ENCODE measurements at places on chromosomes 2 and 18.

DNA sequence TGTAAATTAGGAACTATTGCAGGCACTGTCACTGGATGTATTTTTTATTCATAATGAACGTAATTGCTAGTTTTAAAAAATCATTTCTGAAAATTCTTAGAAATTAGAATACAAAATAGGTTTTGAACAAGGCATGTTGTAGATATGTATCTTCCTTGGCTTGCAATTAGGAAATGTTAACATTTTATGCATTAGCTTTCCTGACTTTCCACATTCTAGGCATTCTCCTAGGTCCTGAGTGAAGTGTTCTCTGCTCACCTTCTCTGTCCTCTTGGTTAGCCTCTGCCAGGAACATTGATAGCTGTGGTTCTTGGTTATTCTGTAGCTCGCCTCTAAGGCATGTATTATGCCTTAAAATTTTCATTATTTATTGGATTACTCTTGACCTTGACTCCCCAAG is 130.3 kb downstream of the FHOD3 start:
- H3K4me1 ChIP-seq: no peaks in the 10 kb centered on the region
- no peak for DNase-seq
- no peaks in the 10 kb centered on the region for H3K27me3 ChIP-seq
- H3K4me3 ChIP-seq: no peak overlapping the region
- H3K27ac ChIP-seq: no peak overlapping the region

DNA sequence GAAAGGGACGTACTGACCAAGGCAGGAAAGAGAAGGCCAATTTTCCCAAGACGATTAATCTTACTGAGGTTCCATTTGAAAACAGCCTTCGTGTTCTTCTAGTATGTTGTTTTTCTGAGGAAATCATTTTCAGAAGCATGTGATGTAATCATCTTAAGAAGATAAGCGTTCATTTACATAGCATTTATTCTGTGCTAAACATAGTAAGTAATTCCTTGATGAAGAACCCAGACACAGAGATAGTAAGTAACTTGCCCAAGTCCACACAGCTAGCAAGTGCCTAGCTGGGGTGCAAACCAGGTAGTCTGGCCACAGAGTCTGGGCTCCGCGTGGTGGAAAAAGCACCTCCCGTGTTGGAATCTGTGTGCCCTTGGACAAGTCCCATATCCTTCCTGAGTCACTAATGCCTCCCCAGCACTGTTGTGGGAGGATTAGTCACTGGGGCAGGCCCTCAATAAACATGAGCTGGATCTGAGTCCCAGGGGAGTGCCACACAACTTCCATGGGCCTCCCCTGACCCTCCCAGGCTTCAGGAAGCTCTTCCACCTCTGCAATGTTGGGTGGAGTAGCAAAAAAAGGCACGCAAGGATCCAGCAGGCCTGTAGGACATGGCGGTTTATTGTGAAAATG is 26.9 kb upstream of the ASAP2 start:
- H3K4me3 ChIP-seq: no peak overlapping the region
- DNase-seq: peak; percentile 30
- peak overlapping the region; percentile 68 for H3K27ac ChIP-seq

GRCh38 chr18:32803568-32803967 is 30.7 kb upstream of the KLHL14 start:
- no peak overlapping the region for H3K27ac ChIP-seq
- no peaks in the 10 kb centered on the region for H3K27me3 ChIP-seq
- no peaks in the 10 kb centered on the region for H3K36me3 ChIP-seq
- DNase-seq: no peak
- no peak overlapping the region for H3K4me3 ChIP-seq

DNA sequence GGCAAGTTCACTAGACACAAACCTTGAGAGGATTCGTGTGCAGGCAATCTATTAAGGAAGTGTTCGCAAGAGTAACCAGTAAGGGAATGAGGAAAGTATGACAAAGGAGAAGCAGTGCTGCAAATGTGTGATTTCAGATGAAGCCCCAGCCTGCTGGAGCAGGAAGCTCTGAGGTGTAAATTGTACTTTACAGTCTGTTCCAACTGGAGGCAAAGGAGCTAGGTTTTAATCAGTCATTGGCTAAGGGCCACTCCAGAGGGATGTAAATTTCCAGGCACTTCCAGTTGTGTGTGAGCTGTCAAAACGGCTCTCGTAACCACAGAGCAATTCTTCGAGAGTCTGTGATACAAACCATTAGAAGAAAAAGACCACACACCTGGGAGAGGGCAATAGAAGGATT is 359.5 kb upstream of the FAM98A start:
- H3K36me3 ChIP-seq: no peaks in the 10 kb centered on the region
- H3K27me3 ChIP-seq: no peaks in the 10 kb centered on the region
- no peak overlapping the region for H3K4me3 ChIP-seq
- no peak for DNase-seq
- no peaks in the 10 kb centered on the region for H3K4me1 ChIP-seq
- H3K27ac ChIP-seq: no peak overlapping the region

GRCh38 chr2:241309684-241310117 is 5.8 kb downstream of the HDLBP start:
- no peaks in the 10 kb centered on the region for H3K27me3 ChIP-seq
- H3K4me1 ChIP-seq: peaks cover 13% of the 10 kb centered on the region
- no peak overlapping the region for H3K4me3 ChIP-seq
- DNase-seq: no peak

GRCh38 chr2:177586154-177586553 is 193.6 kb downstream of the AGPS start:
- no peaks in the 10 kb centered on the region for H3K27me3 ChIP-seq
- H3K4me3 ChIP-seq: no peak overlapping the region
- no peaks in the 10 kb centered on the region for H3K4me1 ChIP-seq
- H3K27ac ChIP-seq: no peak overlapping the region
- no peak for DNase-seq
- no peaks in the 10 kb centered on the region for H3K36me3 ChIP-seq

DNA sequence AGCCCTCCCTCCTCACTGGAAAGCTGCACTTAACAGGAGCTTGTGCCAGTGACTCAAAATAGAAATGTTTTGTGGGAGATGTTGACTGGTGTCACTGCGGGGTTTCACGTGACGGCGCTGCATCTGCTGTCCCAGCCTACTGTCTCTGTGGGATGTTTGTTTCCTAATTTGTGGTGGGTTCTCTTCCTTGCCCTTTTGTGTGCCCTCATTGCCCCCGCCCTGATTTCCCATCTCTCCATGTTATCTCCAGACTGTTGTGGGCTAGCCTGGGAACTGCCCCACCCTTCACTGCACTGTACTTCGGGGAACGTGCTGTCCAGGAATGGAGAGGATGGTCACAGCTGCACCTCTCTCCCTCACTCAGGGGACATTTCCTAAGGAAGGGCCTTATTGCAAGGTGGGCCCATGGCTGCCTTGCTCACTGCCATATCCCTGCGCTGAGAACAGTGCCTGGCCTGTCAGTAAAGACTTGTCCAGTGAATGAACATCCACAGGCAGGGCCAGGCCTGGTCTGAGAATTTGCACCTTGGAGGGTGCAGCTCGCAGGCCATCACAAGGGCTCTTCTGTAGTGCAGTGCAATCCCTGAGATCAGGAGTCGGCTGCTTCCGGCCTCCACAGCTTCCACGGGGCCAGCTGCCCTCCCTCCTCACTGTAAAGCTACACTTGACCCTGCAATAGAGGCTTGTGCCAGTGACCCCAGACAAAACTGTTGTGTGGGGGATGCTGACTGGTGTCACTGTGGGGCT is 18.1 kb downstream of the ZAP70 start:
- no peaks in the 10 kb centered on the region for H3K36me3 ChIP-seq
- H3K27me3 ChIP-seq: no peaks in the 10 kb centered on the region
- H3K4me1 ChIP-seq: no peaks in the 10 kb centered on the region
- H3K27ac ChIP-seq: no peak overlapping the region

- H3K27ac ChIP-seq: no peak overlapping the region
- H3K36me3 ChIP-seq: no peaks in the 10 kb centered on the region
- no peak overlapping the region for H3K4me3 ChIP-seq
These were observed 59.7 kb upstream of the CYP26B1 start for GRCh38 chr2:72207334-72207733.

DNA sequence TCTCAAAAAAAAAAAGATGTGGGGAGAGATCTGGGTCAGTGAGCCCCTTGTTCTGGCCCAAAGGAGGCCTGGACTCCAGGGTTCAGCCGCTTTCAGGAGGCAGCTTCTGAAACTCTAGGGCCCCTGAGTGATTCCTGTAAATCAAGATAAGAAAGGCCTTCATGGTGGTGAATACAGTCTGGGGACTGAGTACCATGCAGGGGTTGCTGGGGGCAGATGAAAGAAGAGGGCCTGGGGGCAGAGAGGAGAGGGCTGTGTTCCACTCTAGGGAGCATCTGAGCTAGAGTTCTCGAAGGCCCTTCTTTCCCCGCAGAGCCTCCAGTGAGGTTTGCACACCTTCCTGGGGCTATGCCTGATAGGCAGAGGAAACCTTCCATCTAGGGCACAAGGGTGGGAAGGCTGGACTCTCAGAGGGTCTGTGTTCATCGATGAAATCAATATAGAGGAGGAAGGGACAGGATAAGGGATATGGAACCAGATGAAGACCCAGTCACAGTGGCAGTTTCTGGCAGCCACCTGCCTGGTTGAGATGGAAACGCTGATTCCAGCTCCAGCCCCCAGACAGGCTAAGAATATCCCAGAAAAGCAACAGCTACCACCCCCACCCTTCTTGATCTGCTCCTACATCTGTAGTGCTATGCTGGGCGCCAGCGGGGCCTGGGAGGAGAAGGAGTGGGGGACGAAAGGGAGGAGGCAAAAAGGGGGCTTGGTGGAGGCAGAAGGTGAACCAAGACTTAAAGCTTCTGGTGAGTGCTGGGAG is 4.7 kb upstream of the CDK5R2 start:
- no peaks in the 10 kb centered on the region for H3K27me3 ChIP-seq
- DNase-seq: no peak
- H3K36me3 ChIP-seq: no peaks in the 10 kb centered on the region
- H3K4me1 ChIP-seq: no peaks in the 10 kb centered on the region
- H3K27ac ChIP-seq: no peak overlapping the region
- H3K4me3 ChIP-seq: no peak overlapping the region

DNA sequence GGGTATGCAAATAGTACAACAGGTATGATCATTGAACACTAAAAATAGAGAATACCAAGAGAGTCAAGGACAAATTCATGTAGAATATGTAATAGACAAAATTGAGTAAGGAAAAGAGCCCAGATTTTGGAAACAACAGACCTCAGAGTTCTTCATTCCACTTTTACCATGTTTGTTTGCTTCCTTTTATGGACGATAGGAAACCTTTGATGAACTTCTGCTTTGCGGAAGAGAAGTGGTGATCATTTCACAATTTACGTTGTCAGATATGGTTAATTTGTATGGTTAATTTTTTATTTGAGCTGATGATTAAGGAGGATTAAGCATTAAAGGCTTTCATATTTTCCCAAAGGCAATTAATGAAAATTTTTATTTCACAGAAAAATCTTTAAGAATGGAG is 16.3 kb downstream of the MARCHF7 start:
- H3K27me3 ChIP-seq: no peaks in the 10 kb centered on the region
- H3K4me1 ChIP-seq: no peaks in the 10 kb centered on the region
- H3K36me3 ChIP-seq: no peaks in the 10 kb centered on the region

- no peak overlapping the region for H3K4me3 ChIP-seq
- no peaks in the 10 kb centered on the region for H3K36me3 ChIP-seq
- H3K4me1 ChIP-seq: peaks cover 30% of the 10 kb centered on the region
- no peak for DNase-seq
- H3K27ac ChIP-seq: no peak overlapping the region
- no peaks in the 10 kb centered on the region for H3K27me3 ChIP-seq
These were observed 3.1 kb downstream of the MGAT5 start for GRCh38 chr2:134256956-134257355.

DNA sequence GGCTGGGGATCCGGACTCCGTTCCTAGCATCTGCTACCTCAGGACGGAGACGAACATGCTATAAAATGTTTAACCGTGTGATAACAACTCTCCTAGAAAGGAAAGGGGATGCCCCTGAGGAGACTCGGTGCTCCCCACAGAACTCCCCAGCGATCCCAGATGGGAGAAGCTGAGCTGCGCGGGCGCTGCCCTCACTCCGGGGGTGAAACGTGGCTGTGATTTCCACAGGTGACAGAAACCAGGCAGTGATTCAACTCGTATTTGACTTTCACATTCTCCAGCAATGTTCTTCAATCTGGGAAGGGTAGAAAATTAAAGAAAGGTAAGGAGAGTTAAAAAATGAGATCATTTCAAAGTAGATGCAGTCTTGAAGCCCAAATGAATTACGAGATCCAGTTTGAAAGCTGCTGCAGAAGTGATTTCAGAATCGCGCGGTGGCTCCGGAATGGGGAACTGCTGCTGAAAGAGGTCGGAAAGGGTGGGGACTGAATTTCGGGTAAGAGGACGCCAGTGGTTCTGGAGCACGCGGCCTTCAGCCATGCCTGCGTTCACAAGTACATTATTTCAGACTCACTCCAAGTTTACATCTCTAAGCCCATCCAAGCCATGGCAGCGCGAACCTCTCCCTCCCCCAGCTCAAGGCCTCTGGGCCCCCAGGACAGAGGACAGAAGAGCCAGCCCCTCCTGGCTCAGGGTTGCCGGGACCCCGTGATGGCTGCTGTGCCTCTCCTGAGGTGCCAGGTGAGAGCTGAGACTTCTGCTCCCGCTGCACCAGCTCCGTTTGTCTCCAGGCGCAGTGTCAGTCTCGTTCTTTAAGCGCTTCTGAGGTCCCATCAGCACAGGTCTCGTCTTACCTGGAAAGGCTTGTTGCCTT is 39.5 kb downstream of the ADNP2 start:
- peak overlapping the region; percentile 54 for H3K4me3 ChIP-seq
- peak overlapping the region; percentile 1 for H3K27ac ChIP-seq
- H3K4me1 ChIP-seq: peaks cover 2% of the 10 kb centered on the region
- H3K27me3 ChIP-seq: no peaks in the 10 kb centered on the region

GRCh38 chr2:85736456-85737355 is 17.1 kb upstream of the ATOH8 start:
- DNase-seq: no peak
- no peaks in the 10 kb centered on the region for H3K27me3 ChIP-seq
- no peak overlapping the region for H3K4me3 ChIP-seq

DNA sequence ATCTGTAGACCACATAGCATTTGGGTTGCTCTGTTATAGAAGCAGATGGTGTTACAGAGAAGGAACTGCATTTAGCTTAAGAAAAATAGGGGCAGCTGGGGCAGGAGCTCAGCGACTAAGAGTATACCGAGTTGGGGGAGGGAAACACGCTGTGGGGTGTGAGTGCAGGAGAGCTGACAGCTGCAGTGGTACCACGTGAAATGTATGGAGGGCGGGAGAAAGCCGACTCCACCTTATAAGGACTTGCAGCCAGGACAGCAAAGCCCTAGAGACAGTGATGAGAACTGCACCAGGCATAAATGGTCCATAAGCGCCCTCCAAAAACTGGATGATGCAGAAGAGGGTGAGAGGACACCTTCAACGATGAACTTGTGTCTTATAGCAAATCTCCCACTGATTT is 237.6 kb downstream of the PRKCE start:
- H3K27me3 ChIP-seq: no peaks in the 10 kb centered on the region
- no peaks in the 10 kb centered on the region for H3K36me3 ChIP-seq
- no peak for DNase-seq
- H3K27ac ChIP-seq: no peak overlapping the region
- H3K4me3 ChIP-seq: no peak overlapping the region
- peaks cover 16% of the 10 kb centered on the region for H3K4me1 ChIP-seq

All from ovary (tissue), 10 donors.